IPS DF 19.7 (cell line): ENCODE measurements at places on chromosomes 5 and 9.

GRCh38 chr9:123484130-123484529 is 128.1 kb downstream of the CRB2 start:
- DNase-seq, result no peak

- no peak for DNase-seq
These were observed 61.1 kb downstream of the TARS1 start for GRCh38 chr5:33501899-33502298.

DNA sequence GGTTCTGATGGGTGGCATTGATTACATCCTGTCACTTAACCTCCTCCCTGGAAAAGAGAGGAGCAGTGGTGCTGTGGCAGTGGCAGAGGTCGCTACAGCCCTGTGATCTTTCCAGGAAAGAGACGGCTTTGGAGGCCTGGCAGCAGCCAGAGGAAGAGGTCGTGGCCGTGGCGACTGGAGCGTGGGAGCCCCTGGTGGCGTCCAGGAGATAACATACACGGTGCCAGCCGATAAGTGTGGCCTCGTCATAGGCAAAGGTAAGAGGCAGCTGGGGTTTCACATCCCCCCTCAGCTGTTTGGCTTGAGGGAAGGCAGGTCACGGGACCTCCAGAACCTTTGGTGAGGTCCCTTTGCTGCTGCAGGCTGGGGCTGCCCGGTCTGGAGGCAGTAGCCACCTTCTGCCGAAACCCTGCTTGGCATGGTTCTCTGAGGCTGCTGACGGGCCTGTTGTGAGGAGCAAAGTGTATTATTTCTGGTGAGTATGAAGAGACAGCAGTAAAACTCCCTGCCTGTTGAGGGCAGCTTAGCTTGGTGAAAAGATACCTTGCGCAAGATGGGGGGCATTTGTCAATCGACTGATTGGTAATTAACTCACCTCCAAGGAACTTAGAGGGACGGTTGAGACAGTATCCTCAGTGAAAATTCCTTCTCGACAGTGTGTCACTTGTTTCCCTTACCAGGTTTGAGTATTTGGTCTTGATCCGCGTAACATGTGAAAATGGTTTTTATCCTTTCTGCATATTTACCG is 38.0 kb upstream of the PRDM12 start:
- no peak for DNase-seq

DNA sequence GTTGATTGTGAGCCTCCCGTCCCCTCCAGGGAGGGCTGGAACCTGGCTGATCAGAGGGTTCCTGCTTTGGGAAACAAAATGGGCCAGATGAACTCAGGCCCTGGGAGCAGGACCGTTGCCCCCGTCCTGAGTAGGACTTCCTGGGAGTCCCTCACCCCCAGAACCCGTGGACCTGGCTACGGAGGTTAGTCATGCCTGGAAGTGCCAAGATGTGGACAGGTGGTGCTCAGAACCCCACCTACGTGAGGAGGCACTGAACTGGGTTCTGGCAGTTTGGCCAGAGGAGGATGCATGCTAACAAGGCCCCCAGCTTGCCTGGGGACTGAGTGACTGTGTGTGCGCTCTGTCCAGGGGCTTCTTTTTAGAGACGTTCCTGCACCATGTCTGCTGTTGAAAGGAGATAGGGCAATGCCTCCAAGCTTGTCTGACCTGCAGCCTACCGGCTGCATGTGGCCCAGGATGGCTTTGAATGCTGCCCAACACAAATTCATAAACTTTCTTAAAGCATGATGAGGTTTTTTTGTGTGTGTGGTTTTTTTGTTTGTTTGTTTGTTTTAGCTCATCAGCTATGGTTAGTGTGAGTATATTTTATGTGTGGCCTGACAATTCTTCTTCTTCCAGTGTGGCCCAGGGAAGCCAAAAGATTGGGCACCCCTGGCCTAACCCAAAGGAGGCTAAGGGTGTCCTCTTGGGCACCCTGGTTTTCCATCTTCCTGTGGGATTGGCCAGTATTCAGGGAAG is 1.8 kb upstream of the DAB2IP start:
- no peak for DNase-seq

GRCh38 chr9:8858596-8859161 is 1059.1 kb upstream of the DMAC1 start:
- DNase-seq, result no peak

DNA sequence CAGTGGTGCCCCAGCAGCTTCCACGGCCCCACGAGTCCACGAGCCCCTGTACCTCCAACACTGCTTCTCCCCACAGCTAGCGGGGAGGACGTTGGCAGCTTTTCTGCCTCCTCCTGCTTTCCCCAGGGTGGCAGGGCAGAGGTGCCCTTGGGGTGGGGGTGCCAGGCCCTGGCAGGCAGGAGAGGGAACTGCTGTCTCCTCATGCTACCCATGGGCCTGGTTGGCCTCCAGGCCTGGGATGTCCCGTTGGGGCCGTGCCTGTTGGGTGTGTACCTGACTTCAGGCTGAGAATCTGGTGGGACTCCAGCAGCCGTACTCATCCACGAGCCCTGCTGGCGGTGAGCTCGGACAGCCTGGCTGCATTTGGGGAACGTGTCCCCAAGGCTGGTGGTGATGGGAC is 27.3 kb downstream of the RXRA start:
- DNase-seq, result no peak
